ENCODE measurements at places on chromosomes 7 and 10. TPM values are rescaled to one million over a fixed set of nuclear protein-coding genes. Genes with fewer than 3 reads are reported as not detected.

Gene NEUROG3
- total RNA-seq = not detected

Gene PLA2G12B
- not detected for total RNA-seq

Gene CISD1
- total RNA-seq = 62.9 TPM

Gene PAX4
- total RNA-seq = not detected

Gene CLDN4
- total RNA-seq = not detected

Gene KIAA1549
- 1.7 TPM for total RNA-seq

Gene DGKI
- total RNA-seq = 2.0 TPM

Gene ZNF33B
- 8.4 TPM for total RNA-seq

Gene TDRD1
- 0.27 TPM for total RNA-seq

Gene LRRTM3
- not detected for total RNA-seq

Gene PON1
- total RNA-seq = not detected

Gene SYPL1
- total RNA-seq = 33.8 TPM

Gene IFIT1B
- total RNA-seq = not detected

Gene ADCK2
- 32.2 TPM for total RNA-seq

Gene SLC39A12
- total RNA-seq = not detected

Gene HSPB1
- 67.0 TPM for total RNA-seq

Gene ETV1
- 0.38 TPM for total RNA-seq
